ENCODE measurements at places on chromosomes 5 and 9.
A peak's percentile ranks its signal among the peaks of the same experiment; 100 is the strongest.

GRCh38 chr9:89006267-89006666 lies 15.0 kb downstream of the S1PR3 start:
- DNase-seq: no peak

GRCh38 chr9:124191691-124192395 lies 65.9 kb upstream of the NEK6 start:
- no peak for DNase-seq

DNA sequence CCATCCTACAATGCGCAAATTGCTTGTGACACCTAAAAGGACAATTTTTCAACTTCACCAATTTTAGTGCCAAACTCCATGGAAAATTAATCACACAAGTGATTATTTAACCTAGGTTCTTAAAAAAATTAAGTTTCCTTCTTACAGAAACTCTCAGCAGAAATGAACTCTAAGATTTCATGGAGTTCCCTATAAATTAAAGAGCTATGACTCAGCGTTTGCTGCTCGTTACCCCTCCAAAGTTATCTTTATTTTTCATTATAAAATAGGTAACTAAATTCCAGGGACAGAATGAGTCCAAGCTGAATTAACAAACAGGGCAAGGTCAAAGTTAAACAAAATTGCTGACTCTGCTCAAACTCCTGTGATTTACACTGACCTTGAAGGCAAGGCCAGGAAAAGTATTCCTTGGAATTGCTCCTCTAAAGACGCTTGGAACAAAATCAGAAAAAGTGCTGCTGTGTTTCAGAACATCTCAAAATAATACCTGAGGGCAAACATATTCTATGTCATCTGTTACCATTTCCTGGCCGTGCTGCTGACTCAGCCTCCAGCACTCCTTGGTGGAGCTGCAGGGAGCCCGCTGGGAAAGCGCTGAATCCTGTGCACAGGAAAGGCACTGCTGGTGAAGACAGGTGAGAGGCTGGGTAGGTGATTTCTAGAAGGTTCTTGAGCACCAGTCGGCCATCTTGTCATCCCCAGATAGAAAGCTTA lies 2.5 kb upstream of the CMBL start:
- DNase-seq: no peak

- DNase-seq: peak; percentile 93
Observed at GRCh38 chr5:134086943-134087305, 27.6 kb upstream of the TCF7 start.

GRCh38 chr9:89635816-89636215 lies 31.0 kb downstream of the GADD45G start:
- DNase-seq: no peak

DNA sequence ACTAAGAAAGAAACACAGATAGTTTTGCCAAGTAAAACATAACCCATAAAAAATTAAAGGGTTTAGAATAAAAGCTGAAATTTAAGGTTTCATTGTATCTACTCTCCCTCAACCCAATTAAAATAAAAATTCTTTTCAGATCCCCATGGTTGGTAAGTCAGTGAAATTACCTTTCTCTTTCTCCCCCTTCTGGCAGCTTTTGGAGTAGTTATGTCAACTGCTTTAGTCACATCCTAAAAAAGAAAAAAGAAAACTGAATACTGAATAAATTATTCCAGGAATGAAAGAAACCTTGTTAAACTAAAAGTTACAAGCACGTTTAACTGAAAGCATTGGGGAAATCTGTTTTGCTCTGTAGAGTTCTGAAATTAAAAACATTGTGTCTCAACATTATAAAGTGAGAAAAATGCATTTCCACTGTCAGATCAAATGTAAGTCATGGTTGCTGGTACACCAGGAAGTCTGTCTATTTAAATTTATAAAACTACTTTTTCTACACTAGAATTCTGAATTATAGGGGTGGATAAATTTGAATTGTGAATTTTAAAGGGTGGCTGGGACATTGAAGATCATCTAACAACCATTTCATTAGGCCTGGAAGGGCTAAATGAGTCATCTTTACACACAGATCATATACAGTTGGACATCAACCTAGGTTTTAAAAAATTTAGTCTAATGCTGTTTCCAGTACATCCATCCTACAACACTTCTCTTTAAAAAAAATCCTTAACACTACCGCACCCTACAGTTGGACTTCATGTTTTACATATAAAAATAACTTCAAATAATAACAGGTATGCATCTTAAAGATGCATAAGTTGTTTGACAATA lies 24.7 kb downstream of the PSIP1 start:
- DNase-seq: peak; percentile 2

DNA sequence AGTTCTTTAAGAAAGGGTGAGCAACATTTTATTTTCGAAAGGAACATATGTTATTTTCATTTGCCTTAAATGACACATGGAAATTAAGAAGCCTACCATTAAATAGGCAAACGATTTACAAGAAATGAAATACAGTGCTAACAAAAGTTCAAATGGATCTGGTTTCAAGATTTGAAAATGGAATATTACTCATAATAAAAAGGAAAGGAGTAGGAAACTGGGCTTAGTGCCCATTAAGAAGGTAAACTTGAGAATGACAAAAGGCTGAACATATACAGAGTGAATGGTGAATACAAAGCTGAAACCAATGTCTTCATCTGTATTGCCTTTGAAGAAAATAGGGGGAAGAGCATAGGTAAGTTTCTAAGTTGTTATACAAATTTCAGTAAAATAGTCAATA lies 974.2 kb upstream of the C9orf72 start:
- no peak for DNase-seq

DNA sequence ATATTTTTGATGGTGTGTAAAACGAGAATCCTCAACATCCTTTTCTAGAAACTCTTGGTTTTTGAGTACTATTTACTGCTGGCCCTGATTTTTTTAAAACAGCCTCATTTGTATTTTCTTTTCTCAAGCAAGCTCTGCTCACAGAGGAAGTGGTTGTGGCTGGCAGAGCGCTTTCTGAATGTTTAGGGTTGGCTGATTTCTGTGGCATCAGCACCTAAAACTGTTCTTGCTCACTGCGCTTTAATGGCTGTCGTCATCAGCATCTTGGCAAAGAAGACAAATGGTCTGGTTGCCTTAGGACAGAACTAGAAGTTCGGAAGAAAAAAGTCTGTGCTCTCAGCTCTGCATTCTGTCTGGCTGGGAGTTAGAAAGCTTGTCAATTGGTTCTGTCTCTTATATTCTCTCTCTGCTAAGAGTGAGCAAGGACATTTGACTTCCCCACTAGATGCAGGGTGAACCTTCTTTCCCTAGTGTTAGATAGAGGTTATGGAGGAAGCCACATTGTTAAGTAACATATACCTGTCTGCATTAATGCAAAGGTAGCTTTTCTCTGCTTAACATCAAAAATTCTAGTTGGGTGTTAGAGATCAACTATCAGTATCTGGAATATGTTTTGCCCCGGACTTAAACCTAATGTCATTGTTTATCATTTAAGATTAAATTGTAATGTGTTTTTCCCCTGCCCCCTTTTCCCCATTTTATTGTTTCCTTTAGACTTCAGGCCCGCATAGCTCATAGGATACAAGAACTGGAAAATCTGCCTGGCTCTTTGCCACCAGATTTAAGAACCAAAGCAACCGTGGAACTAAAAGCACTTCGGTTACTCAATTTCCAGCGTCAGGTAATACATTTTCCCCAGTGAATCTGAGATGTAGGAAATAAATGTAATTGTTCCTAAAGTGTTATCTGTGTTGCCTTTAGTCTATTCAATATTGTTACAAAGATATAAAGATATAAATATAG lies 39.0 kb downstream of the SMARCA2 start:
- DNase-seq: peak; percentile 85

DNA sequence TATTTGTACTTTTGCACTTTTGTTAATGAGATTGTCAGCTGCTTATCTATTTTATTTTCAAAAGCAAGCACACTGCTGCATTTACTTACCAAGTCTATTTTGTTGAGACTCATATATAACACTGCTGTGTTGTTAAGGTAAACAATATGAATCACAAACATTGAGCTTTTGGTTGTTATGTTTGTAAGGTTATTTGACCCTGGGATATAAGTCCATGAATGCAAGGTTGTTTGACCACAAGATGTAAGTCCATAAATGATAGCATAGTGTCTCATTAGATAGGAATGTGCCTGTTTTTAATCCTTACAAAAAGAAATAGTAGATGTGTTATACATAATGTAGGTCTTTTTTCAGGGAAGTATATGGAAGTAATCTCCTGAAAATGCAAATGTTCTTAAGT lies 845.9 kb downstream of the CDH9 start:
- no peak for DNase-seq

DNA sequence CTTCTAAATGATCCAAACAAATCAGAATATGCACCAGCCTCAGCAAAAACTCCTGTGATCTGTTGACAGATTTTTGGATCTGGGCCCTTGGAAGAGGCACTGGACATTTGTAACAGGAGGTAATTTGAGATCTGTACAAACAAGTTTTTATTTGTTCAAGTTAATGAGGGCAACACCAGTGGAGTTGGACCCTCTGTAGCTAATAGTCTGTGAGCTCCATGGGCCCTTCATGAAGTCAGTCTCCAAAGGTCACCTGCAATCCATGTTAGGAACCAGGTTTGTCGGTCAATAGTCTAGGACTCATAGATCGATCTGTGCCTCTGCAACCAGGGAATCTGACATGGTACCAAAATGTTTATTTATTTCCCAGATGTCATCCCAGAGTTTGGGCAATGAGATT lies 40.9 kb downstream of the PAM start:
- no peak for DNase-seq

DNA sequence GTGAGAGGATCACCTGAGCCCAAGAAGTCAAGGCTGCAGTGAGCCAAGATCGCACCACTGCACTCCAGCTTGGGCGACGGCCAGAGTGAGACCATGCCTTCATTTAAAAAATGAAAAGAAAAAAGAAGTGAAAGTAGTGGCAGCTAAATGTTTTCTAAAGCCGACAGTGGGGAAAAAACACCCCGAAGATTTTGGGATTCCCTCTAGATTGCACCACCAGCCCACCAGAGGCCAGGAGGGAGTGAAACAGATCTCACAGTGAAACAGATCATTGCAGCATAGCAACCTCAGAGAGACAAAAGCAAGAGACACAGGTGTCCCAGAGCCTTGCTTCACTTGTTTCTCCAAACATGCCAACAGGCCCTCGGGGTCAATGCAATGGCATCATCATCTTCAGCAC lies 156.8 kb downstream of the PAX5 start:
- DNase-seq: no peak

- no peak for DNase-seq
Observed at GRCh38 chr9:94882966-94883641, 156.6 kb downstream of the AOPEP start.

DNA sequence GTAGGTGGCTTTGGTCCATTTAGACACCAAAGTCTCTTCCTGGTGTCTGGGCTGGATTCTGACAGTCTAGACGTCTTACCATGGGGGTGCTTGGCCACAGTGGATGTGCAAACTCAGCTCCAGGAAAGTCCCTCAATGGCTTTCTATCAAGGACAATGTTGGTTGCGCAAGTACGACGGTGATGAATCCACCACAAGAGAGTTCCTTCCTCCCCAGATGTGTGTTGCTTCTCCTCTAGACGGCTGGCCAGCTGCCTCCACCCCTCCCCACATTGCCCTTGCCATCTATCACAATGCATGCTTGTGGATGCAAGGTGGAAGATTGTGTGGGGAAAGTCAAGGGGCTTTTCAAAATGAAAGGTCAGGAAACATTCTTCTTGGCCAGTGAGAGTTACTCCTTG lies 89.7 kb upstream of the IRX2 start:
- DNase-seq: no peak

DNA sequence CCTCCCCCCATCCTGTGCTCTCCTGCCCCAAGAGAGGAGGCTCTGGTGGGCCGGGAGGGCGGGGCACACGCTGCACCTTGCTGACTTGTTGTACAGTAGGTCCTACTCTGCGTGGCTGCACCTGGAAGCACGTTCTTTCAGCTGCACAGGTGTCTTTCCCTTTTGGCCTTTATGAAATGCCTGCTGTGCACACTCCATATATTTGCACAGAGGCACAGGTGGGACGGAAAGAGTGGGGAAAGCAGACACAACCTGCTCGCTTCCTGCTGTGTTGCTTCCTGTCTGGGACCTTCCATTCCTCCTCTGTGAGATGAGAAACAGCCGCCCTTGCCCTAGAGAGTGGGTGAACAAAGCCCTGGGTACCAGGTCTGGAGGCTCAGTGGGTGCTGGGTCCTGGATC lies 4.8 kb downstream of the USP20 start:
- DNase-seq: no peak

DNA sequence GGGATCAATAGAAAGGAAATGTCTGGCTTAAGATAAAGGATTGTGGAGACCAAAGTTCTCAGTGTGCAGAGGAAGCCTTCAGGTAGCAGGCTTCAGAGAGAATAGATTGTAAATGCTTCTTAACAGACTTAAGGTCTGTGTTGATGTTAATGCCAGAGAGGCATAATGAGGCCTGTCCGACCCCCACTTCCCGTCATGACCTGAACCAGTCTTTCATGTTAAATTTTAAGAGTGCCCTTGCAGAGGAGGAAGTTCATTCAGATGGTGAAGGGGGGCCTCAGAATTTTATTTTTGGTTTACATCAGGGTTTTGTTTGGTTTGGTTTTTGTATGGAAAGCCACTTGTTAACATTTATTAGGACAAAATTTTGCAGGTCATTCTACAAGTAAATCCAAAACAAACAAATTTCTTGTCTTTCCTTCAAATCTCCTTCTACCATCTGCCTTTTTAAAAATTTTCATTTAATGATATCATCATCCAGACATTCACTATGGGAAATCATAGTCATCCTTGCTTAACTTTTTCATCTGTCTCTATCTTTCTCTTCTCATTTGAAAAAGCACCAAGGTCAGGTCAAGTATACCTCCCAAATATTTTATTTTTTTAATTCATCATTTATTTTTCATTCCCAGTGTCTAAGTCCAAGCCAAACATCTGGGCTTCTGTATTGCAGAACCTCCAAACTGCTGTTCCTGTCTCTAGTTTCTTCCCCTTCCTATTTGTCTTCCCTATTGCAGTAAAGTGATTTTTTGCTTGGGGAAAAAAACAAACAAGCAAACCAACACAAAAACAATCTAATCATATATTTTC lies 6.9 kb upstream of the ABCA1 start:
- DNase-seq: no peak

DNA sequence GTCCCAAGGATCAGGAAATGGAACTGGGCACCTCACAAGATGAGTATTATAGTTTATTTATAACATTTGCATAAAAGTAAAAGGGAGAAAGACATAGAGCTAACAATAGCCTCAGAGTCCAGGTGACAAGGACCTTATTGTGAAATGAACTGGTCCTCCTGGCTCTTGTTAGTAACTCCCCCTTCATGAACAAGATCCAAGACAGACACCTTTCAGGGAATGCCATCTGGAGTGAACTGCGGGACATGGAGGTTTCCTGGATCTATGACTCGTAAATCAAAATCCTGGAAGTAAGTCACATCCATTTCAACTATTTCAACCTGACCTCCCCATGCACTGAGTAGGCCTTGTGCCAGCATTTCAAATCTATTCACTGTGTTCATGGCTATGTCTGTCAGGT lies 129.5 kb upstream of the GAS1 start:
- no peak for DNase-seq

- DNase-seq: no peak
Observed at GRCh38 chr9:107976767-107977166, 487.2 kb upstream of the KLF4 start.

DNA sequence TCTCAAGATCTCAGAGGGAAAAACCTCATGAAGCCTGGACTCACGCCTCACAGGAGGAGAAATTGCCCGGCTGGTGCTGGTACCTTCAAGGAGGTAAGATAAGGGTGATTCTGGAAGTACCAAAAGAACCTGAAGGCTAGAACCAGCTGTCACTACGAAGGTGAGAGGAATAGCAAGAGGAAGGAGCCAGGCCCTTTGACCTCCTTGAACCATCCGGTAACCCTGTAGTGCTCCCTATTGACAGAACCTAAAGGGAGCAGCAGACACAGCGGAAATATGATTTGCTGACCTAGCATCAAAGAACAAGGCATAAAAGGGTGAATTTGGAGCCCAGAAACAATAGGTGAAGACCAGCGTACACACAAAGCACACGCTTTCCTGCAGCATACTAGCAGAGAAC lies 92.2 kb downstream of the DOCK8 start:
- DNase-seq: peak; percentile 56
